ENCODE measurements at places on chromosomes 11 and 22.

DNA sequence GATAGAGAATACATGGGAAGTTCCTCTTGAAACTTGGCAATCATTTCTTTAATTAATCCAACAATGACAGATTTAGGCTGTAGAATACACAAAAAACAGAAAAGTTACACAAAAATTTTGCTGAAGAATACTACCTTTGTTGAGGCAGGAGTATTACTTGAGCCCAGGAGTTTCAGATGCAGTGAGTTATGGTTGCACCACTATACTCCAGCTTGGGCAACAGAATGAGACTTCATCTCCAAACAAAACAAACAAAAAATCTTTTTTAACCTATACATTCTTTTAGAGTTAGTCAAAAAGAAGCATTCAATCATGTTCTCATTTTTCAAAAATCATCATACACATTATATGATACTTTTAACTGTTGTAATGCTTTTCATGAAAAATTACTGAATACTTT is 22.1 kb downstream of the UEVLD start:
- H3K27me3 ChIP-seq: no peaks in the 10 kb centered on the region
- DNase-seq: no peak
- no peak overlapping the region for H3K4me3 ChIP-seq

- no peak for DNase-seq
- no peaks in the 10 kb centered on the region for H3K36me3 ChIP-seq
- H3K4me1 ChIP-seq: no peaks in the 10 kb centered on the region
- no peak overlapping the region for H3K27ac ChIP-seq
- H3K4me3 ChIP-seq: no peak overlapping the region
Measured at GRCh38 chr22:20196094-20196842, 45.4 kb upstream of the CCDC188 start.

DNA sequence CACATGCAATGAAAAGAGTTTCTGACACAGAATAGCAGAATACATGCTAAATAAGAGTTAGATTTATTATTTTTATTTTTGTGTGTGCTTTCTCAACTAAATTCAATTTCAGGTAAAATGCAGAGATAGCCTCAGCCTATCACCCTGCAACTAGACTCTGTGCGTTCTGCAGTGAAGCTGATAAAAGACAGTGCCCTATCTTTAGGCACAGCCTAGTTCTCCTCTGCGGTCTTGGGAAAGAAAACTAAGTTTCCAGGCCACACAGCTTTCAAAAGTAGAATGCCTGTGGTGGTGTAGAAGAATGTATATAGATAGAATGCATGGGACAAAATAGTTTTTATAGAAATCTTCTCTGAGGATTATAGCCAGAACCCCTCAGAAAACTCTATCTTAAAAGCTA is 12.0 kb upstream of the MMP1 start:
- no peak overlapping the region for H3K4me3 ChIP-seq
- no peak overlapping the region for H3K27ac ChIP-seq
- DNase-seq: no peak
- peaks cover 20% of the 10 kb centered on the region for H3K4me1 ChIP-seq
- no peaks in the 10 kb centered on the region for H3K36me3 ChIP-seq
- H3K27me3 ChIP-seq: no peaks in the 10 kb centered on the region

DNA sequence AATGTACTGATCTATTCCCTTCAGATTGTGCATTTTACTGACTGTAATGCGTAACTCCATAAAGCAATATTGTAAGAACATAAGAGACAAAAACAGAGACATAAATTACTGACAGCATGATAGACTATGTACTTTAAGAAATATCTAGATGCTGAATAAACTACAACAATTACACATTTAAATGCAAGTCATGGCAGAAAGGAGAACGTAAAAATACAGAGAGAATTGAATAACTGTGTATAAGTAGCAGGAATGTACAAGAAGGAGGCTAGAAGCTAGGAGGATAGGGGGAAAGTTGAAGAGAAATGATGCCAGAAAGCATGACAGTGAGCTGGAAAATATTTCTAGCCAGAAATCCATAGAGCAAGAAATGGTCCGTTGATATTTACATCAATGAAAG is 74.0 kb upstream of the FAM181B start:
- peaks cover 4% of the 10 kb centered on the region for H3K4me1 ChIP-seq
- DNase-seq: no peak
- H3K4me3 ChIP-seq: no peak overlapping the region
- H3K27ac ChIP-seq: no peak overlapping the region

DNA sequence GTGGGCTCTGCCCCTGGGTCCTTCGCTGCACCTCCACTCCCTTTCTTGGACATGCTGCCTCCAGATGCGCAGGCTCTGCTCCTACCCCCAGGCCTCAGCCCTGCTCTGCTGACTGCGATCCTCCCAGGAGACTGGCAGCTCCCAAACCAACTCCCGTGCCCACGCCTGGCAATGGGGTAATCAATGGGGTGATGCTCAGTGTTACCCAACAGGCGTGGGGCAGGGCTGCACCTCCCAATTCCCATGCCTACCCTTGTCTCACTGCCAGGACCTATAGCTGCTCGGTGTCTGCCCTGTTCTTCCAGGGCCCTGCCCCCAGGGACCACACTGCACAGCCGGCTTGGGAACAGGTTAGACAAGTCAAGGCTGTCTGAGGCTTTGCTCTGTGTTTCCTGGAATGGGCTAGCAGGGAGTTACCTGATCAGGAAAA is at the start of gene ALDH3B2:
Gene ALDH3B2 (minus strand): TSS at position 182 of the 430 bp plus-strand sequence. CDS start 7,688 bp downstream, outside the sequence.
- no peak within 1 kb of the TSS for H3K4me3 ChIP-seq
- peaks cover 2% of the 10 kb centered on the region for H3K36me3 ChIP-seq
- DNase-seq: no peak
- no peaks in the 10 kb centered on the region for H3K4me1 ChIP-seq
- peaks cover 41% of the 10 kb centered on the region for H3K27me3 ChIP-seq
- H3K27ac ChIP-seq: no peak within 1 kb of the TSS

- peaks cover 5% of the 10 kb centered on the region for H3K4me1 ChIP-seq
- H3K27ac ChIP-seq: no peak overlapping the region
Measured at GRCh38 chr11:863023-863909, 20.6 kb downstream of the TSPAN4 start.

GRCh38 chr11:13166036-13166435 is 111.6 kb upstream of the BMAL1 start:
- H3K27me3 ChIP-seq: peaks cover 5% of the 10 kb centered on the region
- H3K4me1 ChIP-seq: peaks cover 18% of the 10 kb centered on the region
- peaks cover 2% of the 10 kb centered on the region for H3K36me3 ChIP-seq

- H3K4me1 ChIP-seq: peaks cover 7% of the 10 kb centered on the region
- no peaks in the 10 kb centered on the region for H3K36me3 ChIP-seq
- no peaks in the 10 kb centered on the region for H3K27me3 ChIP-seq
- H3K27ac ChIP-seq: no peak overlapping the region
Measured at GRCh38 chr11:69512136-69512535, 30.7 kb downstream of the LINC01488 start.

- H3K27ac ChIP-seq: no peak overlapping the region
- H3K36me3 ChIP-seq: no peaks in the 10 kb centered on the region
- H3K4me3 ChIP-seq: peak overlapping the region; percentile 48
Measured at GRCh38 chr11:34585735-34586487, 35.0 kb upstream of the EHF start.

DNA sequence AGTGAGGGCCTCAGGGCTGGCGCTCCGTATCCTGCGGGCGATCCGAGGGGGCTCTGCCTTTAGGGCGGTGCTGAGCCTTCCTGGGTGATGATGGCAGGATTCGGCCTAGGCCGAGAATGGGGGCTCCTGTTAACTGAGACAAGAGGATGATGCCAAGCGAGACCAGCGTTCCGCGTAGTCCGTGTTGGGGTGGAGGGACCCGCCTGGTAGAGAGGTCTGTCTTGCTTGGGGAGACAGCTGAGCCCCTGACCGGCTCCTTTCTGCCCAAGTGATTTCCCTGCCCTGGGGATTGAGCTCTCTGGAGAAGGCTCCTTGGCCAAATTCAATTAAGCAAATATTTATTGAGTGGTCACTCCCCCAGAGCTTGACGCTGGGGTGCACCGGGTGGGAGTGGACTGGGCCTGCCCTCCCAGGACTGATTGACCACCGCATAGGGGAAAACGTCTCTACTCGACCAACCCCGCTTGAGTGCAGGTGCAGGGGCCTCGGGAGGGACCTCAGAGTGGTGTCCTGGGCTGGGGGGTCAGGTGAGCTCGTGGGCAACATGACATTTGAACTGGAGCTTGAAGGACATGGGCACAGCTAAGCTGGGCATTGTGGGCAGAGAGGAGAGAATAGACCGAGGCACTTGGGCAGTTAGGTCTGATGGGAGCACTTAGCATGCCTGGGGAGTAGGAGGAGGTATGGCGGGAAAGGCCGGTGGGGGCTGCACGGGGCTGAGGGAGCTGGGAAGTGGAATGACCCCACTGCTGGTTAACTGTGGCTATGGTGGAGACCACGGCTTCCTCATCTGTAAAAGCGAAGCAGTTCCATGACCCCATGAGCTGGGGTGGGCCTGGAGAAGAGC is 1.1 kb downstream of the GNAZ start:
- H3K27ac ChIP-seq: no peak overlapping the region
- H3K4me1 ChIP-seq: peaks cover 14% of the 10 kb centered on the region
- no peaks in the 10 kb centered on the region for H3K36me3 ChIP-seq
- H3K4me3 ChIP-seq: peak overlapping the region; percentile 61
- no peaks in the 10 kb centered on the region for H3K27me3 ChIP-seq

- DNase-seq: no peak
- H3K36me3 ChIP-seq: no peaks in the 10 kb centered on the region
- peaks cover 4% of the 10 kb centered on the region for H3K4me1 ChIP-seq
- peaks cover 63% of the 10 kb centered on the region for H3K27me3 ChIP-seq
- no peak overlapping the region for H3K4me3 ChIP-seq
- no peak overlapping the region for H3K27ac ChIP-seq
Measured at GRCh38 chr11:118142809-118143208, 9.8 kb downstream of the SCN4B start.

DNA sequence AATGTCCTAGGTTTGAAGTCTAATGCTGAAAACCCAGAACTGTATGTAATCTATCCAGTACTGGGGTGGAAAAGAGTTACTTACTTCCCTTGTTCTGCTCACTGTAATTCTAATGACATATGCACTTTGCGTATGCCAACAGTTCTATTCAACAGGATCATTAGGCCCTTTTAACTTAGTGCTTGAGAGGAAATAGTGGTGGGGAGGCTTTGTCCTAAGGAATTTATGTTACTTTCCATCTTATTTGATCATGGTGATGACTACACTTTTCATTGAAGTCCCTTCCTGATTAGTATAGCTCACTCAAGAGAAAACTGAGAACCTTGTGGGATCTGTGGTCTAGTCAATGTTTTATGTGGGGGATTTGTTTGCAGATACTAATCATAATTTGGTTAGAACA is 348.2 kb downstream of the GUCY1A2 start:
- DNase-seq: no peak
- no peak overlapping the region for H3K27ac ChIP-seq
- H3K4me3 ChIP-seq: no peak overlapping the region
- no peaks in the 10 kb centered on the region for H3K27me3 ChIP-seq
- peaks cover 9% of the 10 kb centered on the region for H3K4me1 ChIP-seq

DNA sequence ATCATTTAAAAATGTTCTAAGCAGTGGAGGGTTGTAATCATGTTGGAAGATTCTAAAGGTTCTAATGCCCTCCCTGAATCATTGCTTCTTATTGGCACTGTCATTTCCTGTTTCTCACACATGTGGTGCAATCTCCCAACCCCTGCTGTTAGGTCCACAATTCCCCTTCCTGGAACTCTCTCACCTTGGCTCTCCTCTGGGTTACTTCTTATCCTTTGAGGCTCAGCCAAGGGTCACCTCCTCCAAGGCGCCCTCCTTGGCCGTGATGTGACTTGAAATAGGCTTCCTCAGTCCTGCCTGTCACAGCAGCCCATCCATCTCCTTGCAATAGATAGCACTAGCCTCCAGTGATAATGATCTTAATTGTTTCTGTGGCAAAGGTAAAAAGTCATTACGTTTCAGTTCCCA is 149.8 kb downstream of the TTC17 start:
- H3K36me3 ChIP-seq: peaks cover 1% of the 10 kb centered on the region
- H3K27me3 ChIP-seq: peaks cover 2% of the 10 kb centered on the region
- DNase-seq: no peak
- no peak overlapping the region for H3K27ac ChIP-seq

DNA sequence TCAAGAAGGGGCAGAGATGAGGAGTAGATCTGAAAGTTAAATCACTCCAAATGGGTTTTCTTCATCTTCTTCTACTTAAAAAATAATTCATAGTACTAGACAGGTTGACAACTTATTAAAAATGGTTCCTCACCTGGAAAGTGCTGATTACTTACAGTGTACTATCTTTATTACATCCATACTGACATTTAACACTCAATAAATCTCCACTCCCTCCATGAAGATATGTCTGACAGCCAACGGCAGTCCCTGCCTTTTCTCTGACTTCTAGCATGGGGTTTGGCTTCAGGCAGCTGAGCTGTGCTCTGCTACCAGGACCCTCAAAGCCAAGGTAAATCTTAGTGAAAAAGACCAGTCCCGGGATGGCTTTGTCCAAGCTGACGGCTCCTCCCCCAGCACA is 133.4 kb upstream of the CSNK2A3 start:
- H3K4me1 ChIP-seq: peaks cover 25% of the 10 kb centered on the region
- peaks cover 1% of the 10 kb centered on the region for H3K36me3 ChIP-seq
- DNase-seq: no peak
- H3K4me3 ChIP-seq: no peak overlapping the region
- H3K27me3 ChIP-seq: no peaks in the 10 kb centered on the region

DNA sequence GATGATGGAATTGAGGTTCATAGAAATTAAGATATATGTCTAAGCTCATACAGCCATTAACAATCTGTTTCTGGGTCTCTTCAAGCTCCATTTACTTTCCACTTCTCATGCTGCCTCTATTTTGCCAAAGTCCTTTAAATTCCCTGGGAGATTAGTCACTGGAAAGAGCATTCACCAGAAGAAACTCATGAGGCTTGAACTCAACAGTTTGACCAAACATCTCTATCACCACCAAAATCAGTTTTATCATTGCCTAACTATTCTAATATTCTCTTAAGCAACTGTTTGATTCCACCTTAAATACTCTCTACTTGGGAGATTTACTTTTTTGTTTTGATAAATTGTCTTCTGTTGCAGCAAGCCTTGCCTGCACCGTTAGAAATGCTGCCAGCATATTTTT is 881.3 kb downstream of the KCNA4 start:
- H3K4me1 ChIP-seq: no peaks in the 10 kb centered on the region
- DNase-seq: no peak
- no peak overlapping the region for H3K27ac ChIP-seq
- H3K4me3 ChIP-seq: no peak overlapping the region
- H3K27me3 ChIP-seq: no peaks in the 10 kb centered on the region

Data from chondrocyte (in vitro differentiated cells).